Left lung (tissue), 14 donors: ENCODE measurements at places on chromosomes 2 and 18. TPM values are rescaled to one million over a fixed set of nuclear protein-coding genes. Genes with fewer than 3 reads are reported as not detected.

DNA sequence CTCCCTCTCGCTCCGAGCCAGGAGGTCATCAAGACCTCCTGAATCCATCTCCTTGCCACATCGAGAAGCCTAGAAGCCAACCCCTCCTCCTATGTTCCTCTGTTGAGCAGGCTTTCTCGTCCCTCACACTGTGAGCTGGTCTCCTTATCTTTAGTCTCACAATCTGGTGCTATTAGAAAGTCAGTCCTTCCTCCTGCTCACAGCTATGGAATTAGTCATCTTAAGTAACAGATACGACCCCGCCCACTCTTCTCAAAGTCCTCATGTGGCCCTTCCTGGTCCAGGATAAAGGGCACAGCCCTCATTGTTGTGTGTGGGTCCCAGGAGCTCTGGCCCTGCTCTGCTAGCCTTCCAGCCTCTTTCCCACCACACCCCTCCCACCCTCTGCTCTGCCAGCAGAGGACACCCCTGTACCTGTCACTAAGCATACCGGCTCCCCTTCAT lies 41.4 kb upstream of the TRIB2 start:
- DNase-seq = no peak

DNA sequence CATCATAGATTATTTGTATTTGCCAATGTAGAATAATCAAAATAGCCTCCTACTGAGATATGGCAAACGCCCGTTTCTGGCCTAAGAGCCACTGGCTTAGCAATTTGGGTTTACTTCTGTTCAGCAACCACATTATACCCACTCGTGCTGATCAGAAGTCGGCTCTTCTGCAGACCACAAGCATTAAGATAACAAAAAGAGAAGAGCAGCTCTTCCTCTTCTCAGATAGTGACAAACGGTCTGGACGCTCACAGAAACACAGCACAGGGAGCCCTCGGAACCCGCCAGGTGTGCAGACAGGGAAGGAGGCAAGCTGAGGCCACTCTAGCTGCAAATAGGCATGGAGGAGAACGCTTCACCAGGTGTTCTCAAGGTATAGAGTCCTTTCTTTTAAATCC lies 164.0 kb downstream of the HDAC4 start:
- DNase-seq = no peak

DNA sequence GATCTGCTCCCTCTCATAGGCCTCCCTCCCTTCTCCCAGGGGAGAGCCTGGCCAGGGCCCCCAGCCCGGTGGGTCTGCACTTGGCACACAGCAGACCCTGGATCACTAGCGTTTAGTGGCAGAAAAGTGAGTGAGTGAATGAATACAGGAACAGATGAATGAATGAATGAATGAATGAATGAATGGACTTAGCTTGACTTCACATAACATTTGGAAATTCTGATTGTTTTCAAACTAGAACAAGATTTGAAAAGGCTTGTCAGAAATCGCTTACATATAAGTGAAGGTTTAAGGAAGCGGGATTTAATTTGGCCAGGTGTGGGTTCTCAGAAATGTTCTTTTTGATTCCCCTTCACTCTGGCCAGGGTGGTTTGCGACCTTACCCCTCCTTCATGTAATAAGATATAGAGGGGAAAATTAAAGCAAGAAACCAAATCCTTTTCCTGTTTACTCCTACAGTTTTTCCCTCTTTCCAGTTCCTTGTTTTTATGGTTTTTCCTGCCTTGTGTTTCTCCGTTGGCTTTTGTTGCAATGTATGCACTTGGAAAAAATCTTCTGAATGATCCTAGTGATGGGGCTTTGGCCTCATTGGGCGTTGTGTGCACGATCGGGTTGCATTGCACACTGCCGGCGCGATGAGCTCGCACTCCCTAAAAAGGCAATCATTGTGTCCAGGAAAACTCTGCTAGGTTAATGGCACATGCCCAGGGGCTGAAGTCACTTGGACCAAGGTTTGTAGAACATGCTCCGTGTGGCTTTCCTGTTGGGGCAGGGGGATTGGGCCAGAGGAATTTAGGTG lies 16.4 kb downstream of the LRRFIP1 start:
- no peak for DNase-seq

- DNase-seq = no peak
Observed at GRCh38 chr18:26290385-26290784, 64.1 kb downstream of the TAF4B start.

- DNase-seq = no peak
Observed at GRCh38 chr2:219861307-219861706, 233.9 kb downstream of the SLC4A3 start.

DNA sequence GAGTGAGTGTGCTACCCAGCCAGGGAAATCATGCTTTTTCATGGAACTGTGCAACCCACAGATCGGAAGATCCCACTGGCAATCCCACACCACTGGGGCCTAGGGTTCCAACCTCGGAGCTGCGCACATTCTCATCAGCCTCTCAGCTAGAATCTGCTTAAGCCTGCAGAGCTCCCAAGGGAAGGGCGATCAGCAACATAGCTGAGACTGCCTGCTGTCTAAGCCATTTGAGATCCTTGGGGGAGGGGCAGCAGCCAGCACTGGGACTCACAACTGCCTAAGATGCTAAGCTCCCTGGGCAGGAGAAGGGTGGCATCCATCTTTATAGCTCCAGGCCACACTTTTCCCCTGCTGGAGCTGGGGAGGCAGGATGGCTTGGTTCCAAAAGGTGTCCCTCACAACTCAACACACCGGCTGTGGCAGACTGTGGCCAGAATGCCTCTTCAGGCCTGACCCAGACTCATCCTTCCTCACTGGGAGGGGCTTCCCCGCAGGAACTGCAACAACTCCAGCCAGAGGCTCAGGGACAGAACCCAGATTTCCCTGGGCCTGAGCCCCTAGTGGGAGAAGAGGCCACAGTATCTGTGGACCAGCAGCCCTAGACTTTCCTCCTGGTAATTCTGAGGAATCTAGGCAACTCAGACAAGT lies 1133.3 kb upstream of the PIK3C3 start:
- DNase-seq = no peak

GRCh38 chr18:70234667-70235459 lies 29.4 kb upstream of the RTTN start:
- DNase-seq = no peak

GRCh38 chr2:121791290-121791689 lies 35.8 kb downstream of the TSN start:
- no peak for DNase-seq

DNA sequence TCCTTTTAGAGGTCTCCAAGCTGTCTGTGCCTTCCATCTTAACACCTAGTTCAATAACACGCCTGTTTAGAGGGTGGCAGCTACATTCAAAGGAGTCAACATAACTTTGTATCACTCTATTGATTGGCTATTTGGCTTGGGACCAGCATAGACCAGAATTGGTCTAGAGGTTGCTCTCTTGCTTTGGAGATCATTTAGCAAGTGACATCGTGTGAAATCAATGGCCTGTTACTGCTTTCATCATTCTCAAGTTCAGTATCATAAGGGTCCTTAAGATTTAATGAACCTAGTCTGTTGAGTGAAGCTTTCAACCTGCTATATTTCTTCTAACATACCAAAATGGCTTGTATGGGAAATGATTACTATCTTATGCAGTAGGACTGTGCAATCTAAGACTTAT lies 768.2 kb downstream of the NRXN1 start:
- no peak for DNase-seq

DNA sequence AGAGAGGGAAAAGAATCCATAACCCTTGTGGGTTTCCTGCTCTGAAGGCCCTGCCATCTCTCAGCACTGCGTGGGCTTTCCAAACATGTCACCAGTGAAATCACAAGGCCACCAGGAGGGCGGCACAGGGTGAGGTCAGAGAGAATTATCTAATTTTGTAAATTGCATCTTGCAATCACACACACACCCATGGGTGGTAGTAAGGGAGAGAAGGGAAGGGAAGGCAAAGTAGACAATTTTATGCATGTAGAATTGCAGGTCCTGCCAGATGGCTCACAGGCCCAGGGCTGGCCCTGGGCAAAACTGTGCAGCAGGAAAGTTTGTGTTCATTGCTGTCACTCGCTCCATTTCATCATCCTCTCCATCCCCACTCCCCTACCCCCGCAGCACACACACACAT lies 21.0 kb upstream of the ZBTB7C start:
- DNase-seq = no peak

GRCh38 chr2:119429225-119429981 lies 2.3 kb upstream of the TMEM37 start:
- DNase-seq = no peak

GRCh38 chr2:182066400-182067087 lies 80.9 kb downstream of the PPP1R1C start:
- DNase-seq = peak; percentile 56

- DNase-seq = no peak
Observed at GRCh38 chr2:52128081-52128480, 1096.1 kb upstream of the NRXN1 start.

GRCh38 chr18:2173486-2173885 lies 397.8 kb downstream of the METTL4 start:
- no peak for DNase-seq

- no peak for DNase-seq
Observed at GRCh38 chr2:189066037-189066436, 91.9 kb downstream of the COL3A1 start.

DNA sequence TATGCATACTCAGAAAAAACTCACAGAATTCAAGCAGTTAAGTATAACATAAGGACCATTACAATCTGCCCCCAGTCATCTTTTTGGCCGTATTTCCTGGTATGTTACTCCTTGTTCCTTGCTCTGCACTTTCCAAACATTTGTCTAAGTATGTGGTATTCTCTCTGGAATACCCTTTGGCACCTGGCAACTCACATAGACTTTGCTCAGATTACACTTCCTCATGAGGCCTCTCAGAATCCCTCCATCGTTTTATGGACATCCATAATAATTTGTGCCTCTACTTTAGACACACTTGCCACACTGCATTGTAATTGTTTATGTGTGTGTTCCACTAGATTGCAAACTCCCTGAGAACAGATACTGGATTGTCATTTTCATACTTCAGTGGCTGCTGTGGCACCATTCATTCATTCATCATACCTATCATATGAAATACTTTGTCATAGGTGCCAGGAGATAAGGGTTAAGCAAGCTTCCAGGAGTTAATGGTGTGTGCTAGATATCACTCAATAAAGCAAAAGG lies 84.0 kb downstream of the HIBCH start:
- DNase-seq = no peak

GRCh38 chr18:22349317-22349898 lies 68.3 kb downstream of the CTAGE1 start:
- DNase-seq = no peak

DNA sequence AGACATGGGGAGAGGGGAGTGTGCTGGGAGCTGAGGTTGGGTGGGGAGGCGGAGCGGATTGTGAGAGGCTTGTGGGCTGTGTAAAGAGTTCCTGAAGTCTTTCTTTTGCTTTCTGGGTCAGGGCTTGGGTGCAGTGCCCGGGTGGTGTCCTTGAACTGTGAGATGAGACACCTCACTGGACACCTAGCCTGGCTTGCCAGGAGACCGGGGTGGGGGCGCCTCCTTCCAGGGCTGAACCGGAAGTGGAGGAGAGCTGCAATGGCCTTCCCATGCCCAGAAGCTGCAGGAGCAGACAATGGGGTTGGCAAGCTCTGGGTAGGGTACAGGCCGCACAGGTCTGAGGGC lies 4.3 kb downstream of the TMEM37 start:
- no peak for DNase-seq

DNA sequence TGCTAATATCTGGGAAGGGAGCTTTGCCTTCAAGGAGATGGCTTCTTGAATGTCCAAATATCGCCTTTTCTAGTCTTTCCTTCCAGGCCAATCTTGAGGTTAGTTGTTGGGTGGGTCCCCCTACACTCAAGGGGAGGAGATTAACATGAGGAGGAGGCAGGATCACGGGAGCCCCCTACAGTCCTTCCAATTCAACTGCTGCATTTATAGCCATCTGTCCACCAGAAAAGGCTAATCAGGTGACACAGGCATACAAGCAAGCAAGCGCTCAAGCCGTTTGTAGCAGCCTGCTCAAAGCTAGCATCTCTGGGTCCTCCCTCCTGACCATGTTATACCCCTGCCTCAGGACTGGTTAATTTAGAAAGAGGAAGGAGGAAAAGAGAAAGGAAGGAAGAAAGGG lies 87.6 kb downstream of the MRPS9 start:
- DNase-seq = no peak

DNA sequence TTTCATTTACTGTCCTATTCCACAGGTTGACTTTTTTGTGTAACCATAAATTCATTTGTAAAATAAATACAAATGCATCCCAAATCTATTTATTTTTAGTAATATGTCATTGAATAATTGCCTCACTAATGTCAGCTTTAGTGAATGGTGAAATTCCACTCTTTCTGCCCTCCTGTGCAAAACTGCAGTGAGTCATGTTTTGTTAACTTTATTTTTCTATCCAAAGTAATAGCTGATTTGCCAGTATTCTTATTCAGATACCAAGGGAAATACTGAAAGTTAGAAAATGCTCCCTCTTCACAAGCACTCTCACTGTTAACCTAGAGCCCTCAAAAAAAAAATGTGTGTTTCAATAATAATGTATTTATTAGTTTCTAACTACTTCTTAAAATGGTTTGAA lies 322.8 kb downstream of the RIT2 start:
- no peak for DNase-seq

Gene SPEG
- 7.3 TPM for total RNA-seq

Gene AKAIN1
- not detected for total RNA-seq

Gene ASB18
- total RNA-seq = not detected

Gene STON1
- 17.6 TPM for total RNA-seq

Gene ABHD3
- total RNA-seq = 29.0 TPM

Gene MDH1B
- 0.52 TPM for total RNA-seq

Gene CDK15
- 0.73 TPM for total RNA-seq

Gene AFTPH
- 29.9 TPM for total RNA-seq
